ENCODE measurements at places on chromosomes 11 and 22.

DNA sequence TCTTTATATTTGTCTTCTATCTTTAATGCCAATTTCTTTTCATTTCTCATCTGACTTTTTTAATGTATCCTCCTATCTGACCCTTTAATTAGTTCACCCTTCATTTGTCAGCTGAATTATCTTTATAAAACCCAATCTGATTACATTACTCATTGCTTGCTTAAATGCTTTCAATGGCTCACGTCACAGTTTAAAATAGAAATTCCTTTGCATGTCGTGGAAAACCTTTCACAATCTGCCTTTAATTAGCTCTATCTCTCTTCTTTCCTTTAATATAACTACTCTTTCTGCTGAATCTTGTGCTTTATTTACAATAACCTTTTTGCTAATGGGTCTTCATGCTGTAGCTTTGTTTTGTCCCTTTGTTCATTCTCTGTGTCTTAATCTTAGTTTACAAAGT is 125.7 kb downstream of the DYNC2H1 start:
- DNase-seq, result peak; percentile 49

- no peak for DNase-seq
Observed at GRCh38 chr22:43946384-43946667, 8.9 kb upstream of the SAMM50 start.

DNA sequence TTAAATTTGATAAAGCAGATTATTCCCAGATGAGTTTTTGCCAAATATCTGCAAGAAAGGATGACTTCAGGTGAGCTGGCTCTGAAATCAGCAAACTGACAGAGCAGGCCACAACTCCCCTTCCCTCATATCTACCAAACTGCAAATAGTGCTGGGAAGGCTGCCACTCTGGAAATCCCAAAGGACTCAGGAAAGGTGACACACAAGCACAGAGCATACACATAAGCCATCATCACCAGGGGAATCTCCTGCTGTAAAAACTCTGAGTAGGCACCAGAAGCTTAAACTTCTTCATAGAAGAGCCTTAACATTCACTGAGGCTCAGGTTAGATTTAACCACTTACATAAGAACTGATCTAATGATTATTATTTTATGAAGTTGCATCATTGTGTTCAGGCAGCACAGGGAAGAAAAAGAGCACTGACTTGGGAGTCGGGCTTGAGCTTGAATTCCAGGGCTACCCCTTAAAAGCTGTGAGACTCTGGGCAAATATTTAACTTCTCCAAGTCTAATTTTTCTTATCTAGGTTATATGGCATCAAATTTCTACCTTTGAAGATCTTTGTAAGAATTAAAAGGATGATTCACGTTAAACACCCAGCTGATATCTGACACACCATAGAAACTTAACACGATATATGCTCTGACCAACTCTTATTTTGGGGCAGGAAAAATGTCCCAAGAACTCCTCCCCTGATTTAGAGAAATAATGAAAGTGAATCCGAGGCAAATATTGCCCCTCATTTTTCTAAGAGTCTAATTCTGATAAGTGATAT is 15.0 kb downstream of the SYTL2 start:
- DNase-seq, result no peak

DNA sequence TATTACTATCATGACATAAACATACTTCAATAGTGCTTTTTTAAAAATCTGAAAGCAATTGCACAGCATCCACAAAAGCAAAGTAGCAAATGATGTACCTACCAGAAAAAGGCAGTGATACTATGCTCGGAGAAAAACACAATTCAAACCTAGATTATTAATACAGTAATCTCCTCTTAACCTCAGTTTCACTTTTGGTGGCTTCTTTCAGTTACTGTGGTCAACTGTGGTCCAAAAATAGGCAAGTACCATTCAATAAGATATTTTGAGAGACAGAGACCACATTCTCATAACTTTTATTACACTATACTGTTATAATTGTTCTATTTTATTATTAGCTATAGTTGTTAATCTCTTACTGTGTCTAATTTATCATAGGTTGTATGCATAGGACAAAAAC is 20.8 kb downstream of the KCNA4 start:
- no peak for DNase-seq

DNA sequence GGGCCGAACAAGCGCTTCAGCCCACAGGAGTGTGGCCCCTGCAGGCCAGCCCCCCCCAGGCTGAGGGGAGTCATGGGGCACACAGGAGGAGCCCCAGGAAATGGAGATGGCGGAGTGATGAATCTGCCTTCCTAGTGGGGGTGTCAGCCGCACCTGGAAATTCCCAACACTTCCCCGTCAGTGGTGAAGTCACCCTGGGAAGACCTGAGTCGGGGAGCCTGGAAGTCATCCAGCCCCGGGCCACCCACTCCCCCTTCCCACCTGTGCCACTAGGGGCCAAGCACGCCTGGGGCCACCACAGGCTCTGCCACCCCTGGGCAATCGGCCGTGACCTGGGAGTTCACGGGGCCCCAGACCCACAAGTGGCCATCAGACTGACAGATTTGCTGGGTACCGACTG is 12.6 kb downstream of the WNT7B start:
- no peak for DNase-seq

DNA sequence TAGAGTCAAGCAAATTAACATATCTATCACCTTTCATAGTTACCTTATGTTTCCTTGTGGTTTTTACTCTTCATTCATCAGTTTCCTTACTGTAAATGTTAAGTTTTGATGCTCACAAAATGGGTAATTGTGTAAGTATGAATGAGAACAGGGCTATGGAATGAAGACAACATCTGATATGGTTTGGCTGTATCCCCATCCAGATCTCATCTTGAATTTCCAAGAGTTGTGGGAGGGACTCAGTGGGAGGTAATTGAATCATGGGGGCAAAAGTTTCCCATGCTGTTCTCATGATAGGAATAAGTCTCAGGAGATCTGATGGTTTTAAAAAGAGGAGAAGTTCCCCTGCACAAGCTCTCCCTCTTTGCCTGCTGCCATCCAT is 107.6 kb downstream of the CCDC34 start:
- peak; percentile 94 for DNase-seq

DNA sequence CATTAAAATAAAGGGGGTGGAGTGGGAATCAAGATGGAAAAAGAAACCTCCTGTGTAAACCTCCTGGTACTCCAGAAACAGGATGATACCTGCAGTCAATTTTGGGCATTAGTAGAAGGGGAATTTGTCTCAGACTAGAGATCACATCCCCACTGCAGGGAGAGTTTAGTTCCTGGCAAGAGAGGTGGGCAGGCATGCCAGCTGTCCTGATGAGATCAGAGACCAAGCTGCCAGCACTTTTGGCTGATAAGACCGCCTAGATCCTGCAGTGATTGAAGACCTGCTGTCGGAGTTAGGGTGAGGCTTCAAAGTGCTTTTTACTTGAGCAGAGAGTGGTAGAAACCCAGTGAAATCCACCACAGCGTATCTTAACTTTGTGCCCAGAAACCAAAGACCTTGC is 29.7 kb upstream of the NELL1 start:
- no peak for DNase-seq

DNA sequence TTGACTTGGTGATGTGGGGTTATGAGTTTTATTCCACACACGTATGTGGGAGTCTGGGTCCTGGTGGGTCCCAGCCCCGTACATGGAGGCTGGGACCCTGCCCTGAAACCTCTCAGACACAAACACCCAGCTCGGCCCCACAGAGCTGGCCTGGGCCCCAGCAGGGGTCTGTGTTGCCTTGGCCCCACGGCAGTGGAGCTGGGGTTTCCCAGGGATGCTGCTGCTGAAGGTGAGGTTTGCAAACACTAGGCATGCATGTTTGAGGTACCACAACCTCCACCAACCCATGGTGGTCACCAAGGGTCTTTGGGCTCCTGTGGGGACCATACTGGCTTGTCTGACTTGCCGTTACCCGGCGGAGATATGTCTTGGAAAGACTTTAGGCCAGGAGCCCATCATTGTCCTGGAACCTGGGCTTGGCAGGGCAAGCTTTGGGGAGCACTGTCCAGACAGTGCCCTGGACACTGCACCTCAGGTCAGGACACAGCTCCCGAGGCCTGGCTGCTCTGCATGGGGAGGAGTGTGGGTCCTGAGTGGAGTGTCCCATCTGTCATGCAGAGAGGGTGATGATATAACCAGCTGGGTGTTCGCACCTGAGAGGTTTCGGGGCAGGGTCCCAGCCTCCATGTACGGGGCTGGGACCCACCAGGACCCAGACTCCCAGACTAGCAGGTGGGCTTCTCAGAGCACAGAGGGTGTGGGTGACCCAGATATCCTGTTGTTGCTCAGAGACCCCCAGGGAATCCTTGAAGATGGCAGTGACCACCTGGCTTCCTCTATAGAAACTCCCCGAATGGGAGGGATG is 63.3 kb downstream of the KCNQ1 start:
- no peak for DNase-seq

DNA sequence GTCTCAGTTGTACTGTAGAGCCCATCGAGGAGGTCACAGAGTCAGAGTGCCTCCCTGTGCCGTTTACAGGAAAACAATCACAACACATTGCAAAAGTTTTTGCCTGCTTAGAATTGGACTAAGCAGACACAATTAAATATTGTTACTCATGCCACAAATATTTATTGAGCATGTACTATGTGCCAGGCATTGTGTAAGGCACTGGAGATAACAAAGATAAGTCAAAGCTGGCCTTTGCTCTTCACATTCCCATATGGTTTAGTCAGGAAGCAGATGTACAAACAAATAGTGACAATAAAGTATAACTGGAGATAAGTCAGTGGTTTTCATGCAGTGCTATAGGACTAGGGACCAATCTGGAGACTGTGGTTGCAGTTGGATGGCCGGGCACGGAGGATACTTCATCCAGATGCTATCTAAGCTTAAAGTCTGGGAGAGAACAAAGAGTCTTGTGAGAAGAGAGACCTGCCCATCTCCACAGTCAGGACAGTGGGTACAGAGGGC is 550.7 kb downstream of the INSC start:
- DNase-seq, result no peak

DNA sequence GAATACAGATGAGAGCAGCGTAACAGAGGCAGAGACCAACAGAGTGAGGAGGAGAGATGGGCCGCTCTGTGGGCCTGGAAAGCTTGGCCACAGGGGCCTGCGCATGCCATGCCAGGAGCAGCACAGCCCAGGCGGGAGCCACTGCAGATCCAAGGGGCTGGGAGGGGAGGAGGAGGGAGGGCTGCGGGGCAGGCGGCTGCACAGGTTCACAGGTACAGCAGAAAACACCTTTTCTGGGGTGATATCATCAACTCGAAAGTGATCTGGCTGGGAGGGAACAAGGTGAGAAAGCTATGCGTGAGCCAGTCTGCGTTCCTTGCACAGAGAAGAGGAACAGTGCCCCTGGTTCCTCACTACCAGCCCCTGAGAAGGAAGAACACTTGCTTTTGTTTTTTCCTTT is 14.8 kb downstream of the VPS37C start:
- DNase-seq, result no peak
